ENCODE measurements at places on chromosomes 2 and 18.

DNA sequence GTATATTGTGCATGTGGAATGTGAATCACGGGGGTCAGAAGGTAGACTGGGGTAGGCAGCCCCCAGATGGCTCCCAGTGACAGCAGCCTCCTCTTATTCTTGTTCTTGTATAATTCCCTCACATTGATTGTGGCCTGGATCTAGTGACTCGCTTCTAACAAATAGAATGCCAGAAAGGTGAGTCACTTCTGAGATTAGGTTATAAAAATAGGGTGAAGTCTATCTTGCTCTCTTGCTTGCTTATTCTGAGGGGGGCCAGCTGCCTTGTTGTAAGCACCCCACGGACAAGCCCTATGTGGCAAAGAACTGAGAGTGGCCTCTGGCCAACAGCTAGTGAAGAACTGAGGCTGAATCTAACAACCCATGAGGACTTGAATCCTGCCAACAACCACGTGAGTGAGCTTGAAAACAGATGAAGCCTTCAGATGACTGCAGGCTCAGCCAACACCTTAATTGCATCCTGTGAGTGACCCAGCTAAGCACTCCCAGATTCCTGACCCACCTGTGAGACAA is 15.6 kb upstream of the RMND5A start:
- DNase-seq, result no peak

GRCh38 chr2:37466533-37467222 is 122.2 kb downstream of the QPCT start:
- no peak for DNase-seq

GRCh38 chr2:234476766-234477165 is 20.1 kb downstream of the ARL4C start:
- DNase-seq, result no peak

DNA sequence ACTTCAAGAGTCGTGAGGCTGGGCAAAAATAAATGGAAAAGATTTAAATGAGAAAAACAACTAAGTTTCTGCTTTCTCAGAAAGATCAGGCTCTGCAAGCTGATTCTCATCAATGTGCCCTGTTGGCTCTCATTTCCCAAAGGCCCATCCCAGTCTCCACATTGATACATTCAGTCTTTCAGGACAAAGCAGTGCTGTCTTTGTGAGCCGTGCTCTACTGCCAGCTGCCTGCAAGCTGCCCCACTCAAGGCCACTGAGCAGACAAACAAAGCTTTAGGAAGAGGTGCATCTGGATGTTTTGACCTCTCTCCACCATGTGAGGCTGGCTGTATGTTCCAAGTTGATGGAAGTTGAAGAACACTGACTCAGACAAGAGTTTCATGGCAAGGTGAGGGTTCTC is 48.8 kb downstream of the FSHR start:
- no peak for DNase-seq

GRCh38 chr2:220466251-220466691 is 838.8 kb downstream of the SLC4A3 start:
- DNase-seq, result no peak
